ENCODE measurements at places on chromosomes 4 and X.

GRCh38 chr4:2060611-2061185 is 1.6 kb downstream of the NAT8L start:
- DNase-seq: no peak

GRCh38 chr4:10639100-10639499 is 45.5 kb downstream of the CLNK start:
- DNase-seq: no peak

GRCh38 chrX:103669745-103670144 is 16.8 kb downstream of the MORF4L2 start:
- DNase-seq: no peak

- no peak for DNase-seq
Measured at GRCh38 chr4:93018243-93018642, 714.5 kb downstream of the GRID2 start.

DNA sequence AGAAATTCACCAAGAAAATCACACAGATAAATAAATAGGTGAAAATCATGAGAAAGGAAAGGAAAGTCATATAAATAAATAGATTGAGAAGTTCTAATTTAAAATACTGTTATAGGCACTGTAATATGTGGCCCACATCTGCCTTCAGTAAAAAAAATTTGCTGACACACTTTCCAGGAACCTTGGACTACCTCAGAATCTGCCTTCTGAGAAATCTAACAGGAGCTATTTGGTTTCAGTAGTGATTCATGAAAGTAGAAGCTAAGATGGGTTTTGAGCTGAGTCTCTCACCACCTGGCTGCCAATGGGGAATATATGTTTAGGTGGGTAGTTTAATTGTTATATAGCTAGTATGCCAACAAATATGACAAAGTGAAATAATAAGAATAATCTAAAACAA is 810.0 kb downstream of the RAB28 start:
- no peak for DNase-seq

DNA sequence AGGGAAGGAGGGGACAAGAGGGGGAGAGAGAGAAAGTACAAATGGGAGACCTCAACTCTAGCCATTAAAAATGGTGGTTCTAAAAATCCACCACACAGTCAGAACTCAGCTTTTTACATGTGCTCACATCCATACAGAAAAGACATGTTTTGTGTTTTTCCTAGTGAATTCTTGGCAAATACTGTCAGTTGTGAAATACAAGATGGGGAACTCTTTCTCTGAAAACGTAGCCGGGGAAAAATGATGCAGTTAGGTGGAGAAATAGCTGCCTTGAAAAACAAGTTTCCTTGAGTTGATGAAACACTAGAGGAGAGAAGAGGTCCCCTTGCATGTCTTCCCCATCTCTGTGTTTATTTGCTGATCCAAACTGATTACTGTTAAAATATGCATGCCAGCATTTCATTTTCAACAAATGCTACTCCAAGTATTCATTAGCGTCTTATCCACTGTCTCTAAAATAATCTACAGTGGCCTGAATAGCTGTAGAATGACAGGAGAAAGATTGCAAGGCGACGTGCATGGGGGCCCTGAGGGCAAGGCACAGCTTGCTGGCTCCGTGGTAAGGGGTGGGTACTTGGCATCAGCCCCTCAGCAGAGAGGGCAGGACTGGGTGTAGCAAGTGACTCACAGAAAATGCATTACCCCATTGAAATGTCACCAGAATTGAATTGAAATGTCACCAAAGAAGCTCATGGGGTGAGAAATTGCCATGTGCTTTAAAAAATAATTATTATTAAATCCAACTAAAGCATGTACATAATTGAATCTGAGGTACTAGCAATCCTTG is 48.1 kb upstream of the TBL1X start:
- DNase-seq: no peak

DNA sequence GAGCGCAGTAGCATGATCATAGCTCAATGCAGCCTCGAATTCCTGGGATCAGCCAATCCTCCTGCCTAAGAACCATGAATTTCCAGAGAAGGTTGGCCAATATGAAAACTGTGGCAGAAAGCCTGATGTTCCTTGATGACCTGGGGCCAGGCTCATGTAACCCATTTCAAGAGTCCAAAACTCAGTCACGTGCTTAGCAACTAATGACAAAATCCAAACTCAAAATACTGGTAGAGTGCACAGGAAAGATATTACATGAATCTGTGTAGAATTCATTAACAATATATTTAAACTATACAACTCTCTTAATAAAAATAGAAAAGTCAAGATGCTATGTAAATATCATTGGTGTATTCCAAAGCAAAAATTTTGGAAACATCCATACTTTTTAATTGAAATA is 265.7 kb upstream of the NDST3 start:
- no peak for DNase-seq

GRCh38 chr4:5611750-5612149 is 96.6 kb downstream of the EVC2 start:
- no peak for DNase-seq

GRCh38 chrX:52361941-52362340 is 6.9 kb upstream of the XAGE2 start:
- DNase-seq: no peak

DNA sequence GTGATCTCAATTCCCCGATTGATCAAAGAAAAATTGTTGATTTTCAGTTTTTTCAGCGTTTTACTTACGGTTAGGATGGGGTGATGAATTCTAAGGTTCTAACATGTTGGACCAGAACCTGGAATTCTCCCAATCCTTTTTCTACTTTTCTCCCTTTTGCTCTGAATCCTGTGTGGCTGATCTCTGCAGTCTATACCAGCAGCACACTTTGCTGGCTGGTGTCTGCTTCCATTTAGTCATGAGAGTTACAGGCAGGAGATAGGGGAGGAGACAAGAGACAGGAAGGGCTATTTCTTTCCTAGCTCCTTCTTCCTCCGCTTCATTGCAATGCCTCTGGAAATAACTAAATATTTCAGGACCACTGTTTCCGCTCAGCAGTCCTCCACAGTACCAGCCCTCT is 623.9 kb downstream of the CENPC start:
- DNase-seq: no peak

GRCh38 chrX:100995469-100995868 is 26.0 kb downstream of the ARL13A start:
- DNase-seq: no peak

DNA sequence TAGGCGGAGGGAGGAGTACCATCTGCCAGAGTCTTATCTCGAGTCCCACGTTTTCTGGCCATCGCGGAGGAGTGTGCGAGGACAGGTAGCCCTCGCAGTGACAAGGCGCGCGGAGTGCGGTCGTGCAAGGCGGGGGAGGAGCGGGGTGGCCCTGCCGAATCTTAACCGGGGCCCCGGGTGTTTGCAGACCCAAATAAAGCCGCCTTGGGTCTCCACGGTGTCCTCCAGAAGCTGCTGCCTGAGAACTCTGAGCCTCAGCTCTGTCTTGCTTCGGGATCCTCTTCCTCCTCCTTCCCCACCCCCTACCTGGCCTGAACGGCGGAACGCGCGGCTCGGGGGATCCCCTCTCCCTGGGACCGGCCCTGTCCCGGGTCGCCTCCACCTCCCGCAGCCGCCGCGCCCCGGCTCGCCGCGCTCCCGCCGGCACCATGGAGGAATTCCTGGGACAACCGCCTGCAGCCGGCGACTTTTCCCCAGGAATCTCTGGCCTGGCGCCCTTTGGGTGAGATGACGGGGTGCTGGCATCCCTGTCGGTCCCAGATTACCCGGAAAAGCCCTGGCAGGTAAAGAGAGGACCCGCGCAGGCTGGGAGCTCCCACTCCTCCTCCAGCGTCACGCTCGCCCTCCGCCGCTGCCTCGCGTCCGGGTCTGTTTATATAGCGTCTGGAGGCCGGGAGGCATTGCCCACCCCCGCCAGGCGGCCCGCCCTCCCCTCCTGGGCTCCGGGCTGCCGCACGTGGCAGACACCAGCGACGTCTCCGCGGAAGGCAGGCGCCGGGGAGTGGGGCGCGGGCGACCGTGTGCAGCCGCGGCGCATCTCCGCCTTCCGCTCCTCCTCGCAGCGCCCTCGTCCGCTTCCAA is at the start of gene GALNTL6:
Gene GALNTL6, plus strand, starts transcription at position 740 of the 861 bp plus-strand sequence.
- no peak for DNase-seq

DNA sequence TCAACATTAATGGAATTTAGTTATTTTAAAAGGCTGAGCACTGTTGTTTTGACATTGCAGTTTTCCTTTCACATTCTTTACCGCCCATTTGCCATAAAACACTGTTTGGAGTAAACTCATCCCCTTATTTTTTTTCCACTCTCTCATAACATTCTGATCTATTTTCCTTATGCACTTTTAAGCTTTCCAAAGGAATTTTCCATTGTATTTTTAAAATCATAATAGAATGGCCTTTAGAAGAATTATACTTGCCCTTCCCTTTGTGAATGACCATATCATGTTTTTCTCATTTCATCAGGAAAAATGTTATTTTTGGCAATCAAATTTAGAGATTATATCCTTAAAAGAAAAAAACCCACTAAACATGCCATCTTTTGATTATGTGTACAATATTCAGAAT is 1074.2 kb downstream of the STIM2 start:
- no peak for DNase-seq
